Stimulated activated naive CD8-positive, alpha-beta T cell treated with anti-CD3 and anti-CD28 coated beads, Interleukin-15, amount 100 ng/mL, for 72 hours (primary cell): ENCODE measurements at places on chromosomes 7 and 10.

GRCh38 chr7:131995324-131995723 lies 438.9 kb upstream of the PODXL start:
- no peak for DNase-seq

GRCh38 chr10:108970016-108970415 lies 953.3 kb downstream of the XPNPEP1 start:
- DNase-seq = no peak

- no peak for DNase-seq
Measured at GRCh38 chr10:132291826-132292225, 15.9 kb downstream of the STK32C start.

DNA sequence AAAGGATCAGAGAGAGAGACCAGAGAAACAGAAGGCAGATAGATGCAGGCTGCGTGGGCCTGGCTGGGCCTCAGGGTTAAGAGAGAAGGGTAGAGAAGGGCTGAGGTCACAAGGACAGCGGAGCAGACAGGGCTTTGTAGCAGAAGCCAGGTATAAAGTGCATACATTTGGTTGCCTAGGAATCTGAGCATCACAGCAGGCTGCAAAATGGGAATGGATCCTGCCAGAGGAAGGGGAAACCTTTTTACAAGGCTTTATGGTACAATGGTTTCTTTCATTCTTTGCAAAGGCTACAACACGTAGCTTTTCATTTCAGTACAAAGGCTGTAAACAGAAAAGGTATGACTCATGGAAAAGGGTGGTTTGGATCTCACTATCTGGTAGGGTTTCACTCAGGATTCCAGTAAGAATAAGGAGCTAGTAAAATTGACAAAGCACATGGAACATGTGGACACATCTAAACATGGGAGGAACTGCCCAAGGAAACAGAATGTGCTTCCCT lies 275.1 kb downstream of the DOCK4 start:
- DNase-seq = no peak

- DNase-seq = no peak
Measured at GRCh38 chr7:50145226-50145625, 52.2 kb upstream of the ZPBP start.

GRCh38 chr10:452512-453426 lies 236.7 kb downstream of the DIP2C start:
- no peak for DNase-seq

- DNase-seq = no peak
Measured at GRCh38 chr10:44577533-44577932, 192.6 kb upstream of the CXCL12 start.

DNA sequence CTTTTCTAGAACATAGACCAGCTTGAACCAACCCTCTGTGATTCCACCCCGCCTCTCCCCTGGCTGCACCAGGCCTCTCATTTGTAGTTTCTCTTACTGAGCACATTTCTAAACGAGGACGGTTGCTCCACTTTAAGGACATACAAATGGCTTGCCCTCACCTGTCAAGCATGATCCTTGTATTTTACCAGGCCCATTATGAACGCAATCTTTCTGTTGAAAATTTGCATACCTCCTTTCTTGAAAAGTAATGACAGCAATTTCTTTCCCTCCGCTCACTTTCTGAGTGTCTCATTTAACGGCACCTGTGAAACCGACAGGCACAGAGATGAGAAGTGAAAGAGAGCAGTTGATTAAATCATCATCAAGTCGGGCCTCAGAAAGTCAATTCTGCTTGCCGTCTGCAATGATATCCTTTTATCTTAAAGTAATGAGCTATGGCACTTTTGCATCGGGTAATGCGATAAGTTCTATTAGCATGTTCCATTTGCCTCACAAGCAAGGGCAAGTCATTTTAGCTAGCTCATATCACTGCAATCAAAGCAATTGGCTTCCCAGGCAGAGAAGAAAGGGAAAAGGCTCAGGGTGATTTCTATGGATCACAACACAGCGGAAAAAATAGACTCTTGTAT lies 705.6 kb upstream of the GALNT17 start:
- DNase-seq = no peak

DNA sequence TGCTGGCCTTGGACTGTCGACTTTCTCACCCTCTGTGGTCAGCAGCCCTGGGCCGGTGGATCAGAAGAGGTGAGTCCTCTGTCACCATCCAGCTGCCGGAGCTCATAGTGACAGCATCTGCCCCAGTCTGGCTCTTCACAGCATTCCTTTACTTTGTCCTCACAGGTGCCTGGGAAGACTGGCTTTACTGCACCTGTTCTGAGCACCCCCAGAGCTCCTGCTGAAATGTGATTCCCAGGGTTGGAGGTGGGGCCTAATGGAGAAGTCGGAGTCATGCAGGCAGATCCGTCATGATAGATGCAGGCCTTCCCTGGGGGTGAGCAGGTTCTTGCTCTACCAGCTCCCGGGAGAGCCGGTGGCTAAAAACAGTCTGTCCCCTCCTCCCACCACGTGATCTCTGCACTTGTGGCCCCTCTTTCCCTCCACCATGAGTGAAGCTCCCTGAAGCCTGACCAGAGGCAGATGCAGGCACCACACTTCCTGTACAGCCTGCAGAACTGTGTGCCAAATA lies 171.5 kb downstream of the ZMYND11 start:
- no peak for DNase-seq

DNA sequence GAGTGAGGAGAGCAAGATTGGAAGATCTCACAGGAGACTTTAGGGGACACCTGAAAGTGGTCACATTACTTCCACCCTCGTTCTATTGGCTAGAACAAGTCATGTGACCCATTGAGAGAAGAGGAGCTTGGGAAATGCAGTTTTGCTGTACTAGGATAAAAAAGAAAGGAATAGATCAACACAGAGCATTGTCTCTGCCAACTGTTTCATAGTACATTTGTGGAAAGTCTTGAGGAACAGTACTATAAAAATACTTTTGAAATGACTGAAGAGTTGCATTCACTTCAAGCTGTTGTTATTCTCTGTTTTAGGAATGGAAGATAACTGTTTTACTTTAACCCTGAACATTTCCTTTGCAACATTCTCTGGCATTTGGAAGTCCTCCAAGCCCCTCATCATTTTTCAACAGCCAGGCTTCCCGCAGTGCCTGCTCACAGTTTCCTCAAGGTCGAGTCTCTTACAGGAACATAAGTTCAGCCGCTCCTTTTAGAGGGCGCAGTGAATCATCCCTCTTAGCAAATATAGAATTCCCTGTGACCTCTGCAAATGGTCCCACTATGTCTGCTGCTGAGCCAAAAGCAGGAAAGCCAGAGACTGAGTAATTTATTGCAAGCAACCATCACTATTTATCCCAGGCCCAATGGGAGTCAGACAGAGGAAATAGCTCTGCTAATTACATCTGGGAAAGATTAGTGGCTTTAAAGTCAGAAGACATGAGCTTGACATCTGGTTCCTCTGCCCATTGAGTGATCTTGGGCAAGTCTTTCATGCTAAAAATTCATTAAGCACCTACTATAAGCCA lies 40.7 kb downstream of the MRPL32 start:
- DNase-seq = no peak

GRCh38 chr7:90910136-90910535 lies 314.0 kb downstream of the CDK14 start:
- DNase-seq = no peak
